T follicular helper cell (primary cell): ENCODE measurements at places on chromosomes 1 and 21.

- no peak for DNase-seq
Observed at GRCh38 chr1:7229186-7229585, 443.9 kb downstream of the CAMTA1 start.

- no peak for DNase-seq
Observed at GRCh38 chr21:41918561-41919358, 35.1 kb downstream of the C2CD2 start.

DNA sequence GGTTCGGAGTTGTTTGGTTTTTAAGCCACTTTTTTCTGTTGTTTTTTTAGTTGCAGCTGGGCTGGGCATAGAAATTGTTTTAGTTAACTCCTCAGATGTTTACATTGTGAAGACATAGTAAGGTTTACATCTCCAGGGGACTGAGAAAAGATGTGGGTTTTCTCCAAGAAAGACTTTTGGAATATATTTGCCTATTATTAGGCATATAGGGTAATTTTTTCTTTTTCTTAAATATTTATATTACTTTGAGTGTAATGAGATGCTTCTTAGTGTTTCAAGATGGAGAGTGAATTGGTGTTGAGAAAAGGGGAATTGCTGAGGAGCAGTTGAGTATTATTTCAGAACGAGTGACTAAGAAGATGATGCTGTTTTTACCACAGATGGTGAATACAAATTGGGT, 26.6 kb upstream of the PIGK start:
- no peak for DNase-seq

DNA sequence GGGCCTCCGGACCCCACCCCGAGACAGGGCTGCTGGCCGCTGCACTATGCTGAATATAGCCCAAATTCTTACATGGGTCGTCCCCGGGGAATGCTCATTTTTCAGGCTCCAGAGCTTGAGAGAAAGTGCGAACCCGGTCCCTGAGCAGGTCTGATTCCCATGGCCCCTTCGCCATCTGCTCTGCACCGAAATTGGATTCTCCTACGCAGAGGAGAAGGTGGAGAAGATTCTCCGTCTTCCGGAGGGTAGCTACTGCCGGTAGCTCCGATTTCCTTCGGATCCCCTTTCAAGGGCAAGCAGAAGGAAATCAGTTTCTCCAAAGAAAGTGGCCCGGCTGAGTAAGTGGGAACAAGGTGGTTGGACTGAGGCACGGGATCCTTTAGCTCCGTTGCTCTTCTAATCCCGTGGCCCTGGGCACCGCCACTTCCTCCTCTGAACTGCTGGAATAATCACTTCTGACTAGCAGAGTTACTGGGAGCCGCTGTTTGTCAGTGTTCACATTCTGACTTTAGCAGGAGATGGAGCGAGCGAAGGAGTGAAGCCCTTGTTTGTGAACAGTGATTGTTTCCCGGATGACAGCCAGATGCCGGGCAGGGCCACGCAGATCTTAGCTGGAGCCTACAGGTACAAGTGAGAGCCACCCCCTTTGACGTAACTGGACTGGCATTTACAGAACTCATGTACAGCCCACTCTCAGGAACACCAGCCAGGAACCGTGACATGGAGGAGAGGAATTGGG, 1.1 kb upstream of the ZNF496 start:
- no peak for DNase-seq

- no peak for DNase-seq
Observed at GRCh38 chr1:172939475-172939874, 111.3 kb downstream of the TNFSF18 start.

GRCh38 chr1:216836316-216836715, 113.1 kb upstream of the ESRRG start:
- no peak for DNase-seq

DNA sequence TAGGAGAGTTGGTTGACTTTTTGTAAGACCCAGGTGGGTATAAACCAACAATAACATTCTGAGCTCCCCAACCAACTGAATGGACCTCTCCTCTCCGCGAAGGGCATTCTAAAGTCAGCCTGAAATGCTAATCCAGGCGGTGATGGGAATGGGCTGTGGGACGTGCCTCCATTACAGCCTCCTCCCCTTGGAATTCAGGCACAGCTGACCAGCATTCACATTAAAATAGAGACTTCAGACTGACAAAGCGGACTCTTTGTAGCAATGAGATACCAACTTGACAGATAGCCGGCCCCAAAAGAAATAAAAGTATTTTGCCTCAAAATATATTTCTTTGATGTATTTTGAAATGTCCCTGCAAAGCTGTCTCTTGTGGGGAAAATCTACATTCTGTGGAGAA, 101.7 kb downstream of the KIF26B start:
- DNase-seq, result no peak

DNA sequence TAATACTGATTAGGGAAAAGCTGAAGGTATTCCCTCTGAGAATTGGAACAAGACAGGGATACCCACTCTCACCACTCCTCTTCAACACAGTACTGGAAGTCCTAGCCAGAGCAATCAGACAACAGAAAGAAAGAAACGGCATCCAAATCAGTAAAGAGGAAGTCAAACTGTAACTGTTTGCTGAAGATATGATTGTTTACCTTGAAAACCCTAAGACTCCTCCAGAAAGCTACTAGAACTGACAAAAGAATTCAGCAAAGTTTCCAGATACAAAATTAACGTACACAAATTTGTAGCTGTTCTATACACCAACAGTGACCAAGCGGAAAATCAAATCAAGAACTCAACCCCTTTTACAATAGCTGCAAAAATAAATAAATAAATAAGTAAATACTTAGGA, 78.6 kb downstream of the EXTL2 start:
- DNase-seq, result no peak

GRCh38 chr1:110508028-110508940, 10.7 kb downstream of the KCNA10 start:
- no peak for DNase-seq

GRCh38 chr21:16455978-16456377, 726.2 kb downstream of the USP25 start:
- DNase-seq, result no peak

- no peak for DNase-seq
Observed at GRCh38 chr1:87730274-87731216, 401.9 kb downstream of the LMO4 start.

GRCh38 chr1:97114842-97115241, 393.3 kb downstream of the PTBP2 start:
- DNase-seq, result no peak

- DNase-seq, result no peak
Observed at GRCh38 chr1:229204921-229205777, 65.8 kb upstream of the RAB4A start.

DNA sequence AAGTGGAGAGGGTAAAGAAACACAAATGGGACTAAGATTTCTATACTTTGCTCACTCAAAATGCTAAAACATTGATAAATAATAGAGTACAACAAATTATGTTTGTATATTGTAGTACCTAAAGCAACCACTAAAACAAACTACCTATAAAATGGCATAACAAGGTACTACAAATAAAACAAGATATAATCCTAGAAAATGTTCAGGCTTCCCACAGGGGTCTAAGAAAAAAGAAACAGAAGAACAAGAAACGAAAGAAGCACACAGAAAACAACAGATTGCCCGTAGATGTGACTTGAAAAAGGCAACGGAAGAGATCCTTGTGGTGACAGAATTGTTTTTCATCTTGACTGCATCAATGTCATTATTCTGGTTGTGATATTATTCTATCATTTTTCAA, 63.3 kb upstream of the ADGRL4 start:
- DNase-seq, result no peak

DNA sequence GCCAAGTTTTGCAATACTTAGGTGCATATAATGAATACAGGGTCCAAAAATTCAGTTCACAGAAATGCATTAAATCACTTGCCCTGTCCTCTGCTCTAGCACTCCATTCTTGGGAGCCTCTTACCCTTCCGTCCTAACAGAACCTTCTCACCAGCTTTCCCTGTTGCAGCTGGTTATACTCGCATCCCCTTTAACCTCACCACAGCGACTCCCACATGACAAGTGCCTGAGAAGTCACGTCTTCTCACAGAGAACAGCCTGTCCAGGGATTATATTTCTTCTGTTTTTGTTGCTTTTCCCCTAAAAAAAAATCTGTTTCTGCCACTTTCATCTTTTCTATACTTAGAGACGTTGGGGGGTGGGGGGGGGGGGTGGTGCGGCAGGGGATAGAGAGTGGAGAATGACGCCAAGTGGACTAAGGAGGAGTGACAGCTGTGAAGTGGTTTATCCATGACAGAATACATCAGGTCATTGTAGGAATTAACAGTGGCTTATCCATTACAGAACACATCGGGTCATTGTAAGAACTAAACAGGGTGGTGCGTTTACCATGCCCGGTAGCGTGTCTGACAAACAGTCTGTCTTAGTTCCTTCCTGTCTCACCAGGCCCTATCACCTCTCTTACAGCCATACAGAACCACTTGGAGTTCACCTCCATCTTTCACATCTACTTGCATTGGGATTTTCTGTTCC, 117.6 kb downstream of the UBE2U start:
- no peak for DNase-seq

DNA sequence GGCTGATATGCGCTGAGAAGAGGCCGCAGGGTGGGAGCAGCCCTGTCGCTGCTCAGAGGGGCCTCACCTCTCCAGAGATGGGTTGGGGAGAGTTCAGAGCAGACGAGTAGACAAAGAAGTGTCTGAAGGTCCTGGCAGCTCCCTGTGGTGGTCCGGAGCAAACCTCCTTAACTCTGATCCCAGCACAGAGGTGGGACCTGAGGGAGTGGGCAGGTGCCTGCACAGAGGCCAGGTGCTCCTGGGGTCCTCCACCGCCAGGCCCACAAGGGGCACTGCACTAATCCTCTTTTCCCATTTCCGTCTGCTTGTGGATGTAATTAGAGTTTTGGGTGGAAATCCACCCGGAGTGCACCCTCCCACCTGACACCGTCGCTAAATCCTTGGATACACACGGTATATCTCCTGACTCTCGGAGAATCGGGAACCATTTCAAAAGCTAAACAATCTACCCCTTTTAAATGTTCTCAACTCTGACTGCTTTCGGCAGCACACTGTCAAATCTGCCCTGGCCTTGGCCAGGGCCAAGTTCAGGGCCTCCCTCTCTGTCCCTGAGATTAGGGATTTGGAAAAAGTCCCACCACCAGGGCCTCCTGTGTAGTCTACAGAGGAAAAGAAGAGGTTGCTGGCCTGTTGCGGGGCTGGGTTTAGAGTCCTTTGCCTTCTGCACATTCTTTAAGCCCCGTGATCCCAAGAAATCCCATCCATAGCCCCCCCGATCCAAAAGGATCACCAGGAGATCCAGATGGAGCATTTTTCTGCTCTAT, 22.4 kb downstream of the CASZ1 start:
- no peak for DNase-seq

DNA sequence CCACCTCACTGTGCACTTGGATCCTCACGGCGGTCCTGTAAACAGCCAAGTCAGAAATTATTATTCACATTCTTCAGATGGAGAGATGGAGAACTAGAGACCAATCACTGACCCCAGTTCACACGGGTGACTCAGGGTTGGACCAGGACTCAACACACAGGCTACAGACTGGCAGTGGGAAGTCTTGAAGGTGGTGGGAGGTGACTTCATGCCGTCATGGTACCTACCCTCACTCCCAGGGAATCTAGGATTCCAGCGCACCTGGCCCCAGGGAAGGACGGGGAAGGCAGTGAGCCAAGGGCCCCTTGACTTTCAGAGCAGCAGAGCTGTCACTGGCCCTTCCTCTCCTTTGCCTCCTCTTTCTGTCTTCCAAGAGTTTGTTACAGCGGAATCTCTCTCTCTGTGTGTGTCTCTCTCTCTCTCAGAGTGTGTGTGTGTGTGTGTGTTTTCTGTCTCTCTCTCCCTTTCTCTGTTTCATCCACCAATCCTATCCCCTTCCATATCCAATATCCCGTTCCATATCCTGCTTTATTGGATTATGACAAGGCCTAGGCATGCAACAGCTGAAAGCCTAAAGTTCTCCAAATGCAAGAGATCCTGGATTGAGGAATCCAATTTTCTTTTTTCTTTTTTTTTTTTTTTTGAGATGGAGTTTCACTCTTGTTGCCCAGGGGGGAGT, 11.7 kb downstream of the OPTC start:
- DNase-seq, result no peak

DNA sequence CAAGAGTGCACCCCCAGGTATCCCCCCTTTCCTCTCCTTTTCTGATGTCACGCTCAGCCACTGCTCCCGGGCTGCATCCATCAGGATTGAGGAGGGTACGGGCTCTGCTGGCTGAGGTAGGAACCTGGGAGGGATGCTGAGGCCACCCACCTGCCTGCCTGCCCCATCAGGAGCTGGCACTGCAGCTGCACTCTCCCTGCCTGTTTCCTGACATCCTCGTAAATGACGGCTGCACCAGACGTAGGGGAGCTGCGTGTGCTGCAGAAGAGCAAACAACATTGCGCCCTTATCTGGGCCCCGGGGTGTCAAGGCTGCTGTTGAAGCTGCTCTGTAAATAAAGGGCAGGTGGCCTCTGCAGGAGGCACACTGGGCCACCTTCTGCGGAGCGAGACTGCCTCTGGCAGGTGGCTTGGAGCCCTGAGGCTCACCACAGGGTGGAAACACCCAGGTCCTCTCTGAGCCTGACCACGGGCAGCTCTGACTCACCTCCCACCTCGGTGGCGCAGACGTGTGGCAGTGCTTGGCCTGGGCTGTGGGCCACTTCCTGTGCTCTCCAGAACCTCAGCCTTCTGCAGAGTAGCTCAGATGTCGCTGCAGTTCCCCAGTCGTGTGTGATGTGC, 30.9 kb downstream of the SNAP47 start:
- DNase-seq, result peak; percentile 42

DNA sequence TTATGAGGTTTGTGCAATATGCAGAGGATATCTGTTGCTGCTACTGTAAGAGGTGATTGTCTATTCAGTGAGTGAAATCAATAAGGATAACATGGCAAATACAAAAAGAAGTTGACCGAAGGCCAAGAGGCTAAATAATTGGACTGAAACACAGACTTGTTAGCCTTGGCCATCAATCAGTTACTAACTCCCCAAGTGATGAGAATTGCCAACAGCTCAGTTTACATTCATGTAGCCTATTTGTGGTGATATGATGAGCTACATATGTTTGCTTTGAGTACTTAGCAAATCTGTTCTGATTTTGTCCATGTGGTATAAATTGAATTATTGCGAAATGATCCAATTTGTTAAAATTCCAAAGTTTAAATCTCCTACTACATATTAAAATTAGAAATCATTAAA, 68.6 kb upstream of the VAV3 start:
- no peak for DNase-seq

DNA sequence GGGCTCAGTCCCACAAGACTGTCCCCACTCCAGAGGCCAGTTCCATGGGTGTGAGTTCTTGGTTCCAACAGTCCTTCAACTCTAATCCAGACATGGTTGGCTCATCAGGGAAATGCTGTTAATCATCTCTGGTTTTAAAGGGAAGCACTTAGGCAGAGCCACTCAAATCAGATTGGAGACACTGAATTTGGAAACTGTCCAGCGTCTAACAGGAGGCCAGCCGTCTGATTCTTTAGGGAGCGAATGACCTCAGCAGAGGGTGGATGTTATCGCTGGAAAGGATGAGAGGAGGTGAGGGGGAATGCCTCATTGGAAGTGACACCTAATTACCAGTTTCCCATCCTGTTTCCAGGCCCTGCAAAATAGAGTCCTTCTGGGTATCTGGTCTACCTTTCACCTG, 22.8 kb upstream of the LRRC38 start:
- no peak for DNase-seq

DNA sequence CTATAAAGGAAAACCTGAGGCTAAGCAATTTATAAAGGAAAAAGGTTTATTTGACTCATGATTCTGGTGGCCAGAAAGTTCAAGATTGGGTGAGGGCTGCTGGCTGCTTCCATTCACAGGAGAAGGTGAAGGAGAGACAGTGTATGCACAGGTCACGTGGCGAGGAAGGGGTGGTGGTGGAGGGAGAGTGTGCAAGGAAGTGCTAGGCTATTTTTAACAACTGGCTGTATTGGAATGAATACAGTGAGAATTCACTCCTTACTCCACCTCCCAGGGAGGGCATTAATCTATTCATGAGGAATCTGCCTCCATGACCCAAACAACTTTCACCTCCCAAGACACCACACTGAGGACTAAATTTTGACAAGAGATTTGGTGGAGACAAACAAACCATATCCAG, 51.0 kb downstream of the SYDE2 start:
- DNase-seq, result no peak
